ENCODE measurements at places on chromosomes 1 and 21.

DNA sequence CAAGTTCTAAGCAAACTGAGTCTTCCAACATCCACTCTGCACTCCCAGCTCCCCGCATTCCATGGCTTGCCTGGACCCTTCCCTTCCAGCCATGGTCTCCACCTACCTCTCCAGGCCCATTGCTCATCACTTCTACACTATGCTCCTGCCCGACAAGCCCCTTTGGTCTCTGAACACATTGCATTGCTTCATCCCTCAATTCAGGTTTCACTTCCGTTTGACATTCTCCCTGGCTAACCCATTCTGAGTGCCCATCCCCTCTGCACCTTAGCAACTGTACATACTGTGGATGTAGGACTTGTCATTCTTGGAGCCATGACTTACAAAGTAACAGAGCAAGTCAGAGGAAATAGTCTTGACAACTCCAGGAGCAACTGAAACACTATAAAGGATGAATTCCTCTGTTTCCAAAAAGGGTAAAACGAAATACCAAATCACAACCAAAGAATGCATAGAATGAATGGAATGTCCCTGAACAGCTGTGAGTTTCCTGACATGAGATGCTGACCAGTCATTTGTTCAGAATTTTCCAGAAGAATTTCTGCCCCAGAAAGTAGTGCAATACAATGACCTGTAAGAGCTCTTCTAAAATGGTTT is 66.7 kb downstream of the KCNJ6 start:
- peak; percentile 50 for DNase-seq

- DNase-seq, result no peak
Measured at GRCh38 chr1:10155087-10155712, 55.2 kb upstream of the KIF1B start.

GRCh38 chr1:211485480-211485857 is 6.5 kb downstream of the RD3 start:
- DNase-seq, result no peak

DNA sequence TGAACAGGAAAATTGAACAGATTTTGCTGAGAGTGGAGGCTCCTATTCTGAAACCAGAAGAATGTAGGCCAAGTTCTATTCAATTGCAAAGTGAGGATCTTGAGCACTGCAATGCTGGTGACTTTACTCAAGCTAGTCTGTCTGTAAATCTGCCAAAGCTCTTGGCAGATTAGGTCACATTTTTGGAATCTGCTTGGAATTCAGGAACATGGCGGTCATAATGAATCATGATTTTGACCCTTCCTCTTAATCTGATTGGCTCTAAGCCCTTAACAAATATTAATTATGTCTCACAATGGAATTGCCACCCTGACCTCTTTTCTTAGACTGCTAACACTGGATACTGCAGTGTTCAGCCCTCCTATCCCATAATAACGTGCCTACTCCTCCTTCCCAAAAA is 7.2 kb upstream of the GNG12 start:
- peak; percentile 90 for DNase-seq

DNA sequence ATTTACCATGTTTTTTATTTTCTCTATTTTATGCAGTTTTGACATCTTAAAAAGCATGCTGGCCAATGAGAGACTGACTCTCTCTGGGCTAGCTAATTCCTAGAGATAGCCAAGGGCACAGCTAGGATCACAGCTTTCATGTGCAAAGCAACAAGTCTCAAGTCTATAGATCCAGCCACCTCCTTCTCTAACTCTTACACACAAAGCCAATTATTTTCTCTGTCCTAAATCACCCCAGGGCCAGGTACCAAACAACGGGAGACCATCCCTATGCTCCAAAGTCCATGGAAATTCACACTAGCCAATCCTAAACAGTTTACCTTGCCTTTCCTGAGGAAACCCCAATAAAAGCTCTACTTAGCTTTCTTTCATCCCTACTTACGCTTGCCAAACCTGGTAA is 38.0 kb downstream of the ARHGAP29 start:
- no peak for DNase-seq

GRCh38 chr1:27029517-27029916 is 16.9 kb upstream of the TENT5B start:
- no peak for DNase-seq

DNA sequence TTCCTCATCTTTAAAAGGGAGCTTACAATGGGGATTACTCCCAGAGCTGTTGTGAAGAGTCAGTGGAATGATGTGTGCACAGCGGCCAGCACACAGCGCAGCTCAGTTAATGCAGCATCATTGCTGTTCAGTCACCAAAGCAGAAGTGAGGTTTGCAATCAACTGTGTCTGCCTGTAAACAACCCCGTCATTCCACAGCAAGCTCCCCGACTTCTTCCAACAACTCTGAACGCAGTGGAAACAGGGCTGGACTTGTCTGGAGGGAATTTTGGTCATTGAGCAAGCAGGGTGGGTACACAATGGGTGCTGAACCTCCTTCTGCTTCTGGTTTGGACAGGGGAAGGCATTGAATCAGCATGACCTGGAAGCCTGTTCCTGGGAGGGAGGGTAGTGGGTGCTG is 347.4 kb downstream of the PTPRU start:
- DNase-seq, result no peak

DNA sequence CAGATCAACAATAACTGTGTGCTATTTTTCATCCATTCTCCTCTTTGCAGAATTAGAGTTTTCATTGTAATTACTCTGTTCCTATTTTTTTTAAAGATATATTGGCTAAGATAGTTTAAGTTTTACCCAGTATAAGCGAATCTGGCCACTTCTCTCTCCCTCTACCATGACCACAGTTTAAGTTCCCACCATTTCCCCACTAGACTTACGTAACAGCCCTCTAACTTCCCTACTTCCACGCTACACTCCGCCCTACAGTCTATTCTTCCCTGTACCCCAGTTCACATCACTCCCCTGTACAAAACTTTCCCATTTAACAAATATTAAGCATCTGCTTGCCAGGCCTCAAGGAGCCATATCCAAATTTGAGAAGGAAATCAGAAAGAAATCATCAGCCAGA is 16.5 kb downstream of the CTSK start:
- DNase-seq, result no peak

- peak; percentile 63 for DNase-seq
Measured at GRCh38 chr1:198212675-198213074, 55.9 kb downstream of the NEK7 start.

DNA sequence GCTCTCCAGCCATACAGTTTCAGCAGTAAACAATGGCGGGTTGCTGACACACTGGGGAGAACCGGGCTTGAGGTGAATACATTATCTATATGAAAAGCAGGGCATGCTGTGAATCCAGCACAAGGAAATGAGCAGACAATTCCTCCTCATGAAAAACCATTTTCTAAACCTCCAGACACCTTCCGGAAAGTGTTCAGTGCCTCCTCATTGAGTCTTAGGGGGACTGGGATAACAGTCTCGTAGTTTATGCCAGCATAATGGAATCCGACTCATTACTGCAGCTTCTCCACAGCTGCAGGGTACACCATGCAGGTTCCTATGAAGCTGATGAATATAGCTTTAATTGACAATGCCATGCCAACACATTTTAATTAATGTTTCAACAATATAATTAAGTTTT is 284.1 kb downstream of the BACH1 start:
- no peak for DNase-seq

DNA sequence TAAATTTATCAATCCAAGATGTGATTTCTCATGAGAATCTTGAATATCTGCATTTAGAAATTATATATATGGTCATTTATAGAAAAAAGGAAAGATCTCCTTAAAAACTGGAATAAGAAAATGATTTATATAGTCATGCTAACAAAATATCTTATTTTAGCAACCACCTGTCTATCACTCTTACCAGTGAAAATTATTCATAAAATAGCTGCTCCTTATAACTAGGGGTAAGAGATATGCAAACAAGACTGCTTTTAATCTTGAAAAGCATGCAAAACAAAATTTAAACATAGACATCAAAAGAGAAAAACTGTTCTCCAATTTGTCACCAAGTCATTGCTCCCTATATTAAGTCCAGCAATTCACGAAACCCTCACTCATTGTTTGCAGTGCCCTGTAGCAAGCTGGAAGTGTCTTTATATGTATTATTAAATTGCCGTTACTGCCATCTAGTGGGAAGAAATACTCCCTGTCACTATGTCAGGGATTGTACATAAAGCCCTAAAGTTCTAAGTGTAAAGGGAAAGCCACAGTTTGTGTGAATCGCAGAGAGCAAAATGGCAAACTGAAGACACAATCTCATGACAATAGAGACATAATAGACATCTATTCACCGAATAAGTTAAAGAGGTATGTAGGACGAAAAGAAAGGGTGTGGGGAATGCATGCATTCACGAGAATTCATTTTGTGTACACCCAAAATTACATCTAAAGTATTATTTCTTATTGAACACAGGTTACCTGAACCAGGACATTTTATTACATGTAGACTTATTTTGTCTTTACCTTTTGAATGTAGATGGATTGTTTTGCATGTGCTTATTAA is 600.5 kb downstream of the USP25 start:
- peak; percentile 77 for DNase-seq

DNA sequence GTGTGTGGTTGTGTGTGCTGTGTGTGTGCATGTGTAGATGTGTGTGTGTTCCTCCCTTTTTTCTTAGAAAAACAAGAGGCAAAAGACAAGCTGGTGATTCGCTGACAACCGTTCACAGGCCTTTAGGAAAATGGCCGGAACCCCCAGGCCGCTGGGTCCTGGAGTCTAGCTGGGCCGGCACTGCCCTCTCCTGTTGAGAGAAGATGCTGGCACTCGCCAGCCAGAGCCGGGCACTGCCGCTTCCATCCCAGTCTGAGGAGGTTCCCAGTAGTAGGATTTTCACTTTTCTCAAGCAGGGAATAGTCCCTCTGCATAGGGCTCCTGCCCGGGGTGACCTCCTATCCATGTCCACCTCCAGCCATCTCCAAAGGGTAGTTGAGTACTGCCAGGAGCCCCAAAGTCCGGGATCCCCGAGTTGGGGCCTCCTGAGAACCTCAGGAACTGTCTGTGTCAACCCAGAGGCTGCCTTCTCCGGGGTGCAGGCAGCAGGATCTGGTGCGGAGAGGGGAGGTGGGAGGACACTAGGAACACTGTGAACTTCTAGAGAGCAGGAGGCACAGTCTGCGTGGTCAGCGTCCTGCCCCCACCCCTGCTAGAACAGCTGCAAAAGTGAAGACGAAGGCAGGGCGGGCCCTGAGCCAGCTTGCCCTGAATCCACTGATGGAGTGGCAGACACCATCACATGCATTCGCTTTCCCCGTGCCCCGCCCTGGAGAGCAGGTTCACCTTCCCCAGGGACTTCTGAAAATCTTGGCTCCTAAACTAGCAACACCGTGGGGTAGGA is 44.1 kb upstream of the ARHGEF16 start:
- DNase-seq, result peak; percentile 28
